ENCODE measurements at places on chromosomes 5 and 9.

GRCh38 chr5:6902094-6902493 is 188.9 kb downstream of the TENT4A start:
- DNase-seq, result no peak

DNA sequence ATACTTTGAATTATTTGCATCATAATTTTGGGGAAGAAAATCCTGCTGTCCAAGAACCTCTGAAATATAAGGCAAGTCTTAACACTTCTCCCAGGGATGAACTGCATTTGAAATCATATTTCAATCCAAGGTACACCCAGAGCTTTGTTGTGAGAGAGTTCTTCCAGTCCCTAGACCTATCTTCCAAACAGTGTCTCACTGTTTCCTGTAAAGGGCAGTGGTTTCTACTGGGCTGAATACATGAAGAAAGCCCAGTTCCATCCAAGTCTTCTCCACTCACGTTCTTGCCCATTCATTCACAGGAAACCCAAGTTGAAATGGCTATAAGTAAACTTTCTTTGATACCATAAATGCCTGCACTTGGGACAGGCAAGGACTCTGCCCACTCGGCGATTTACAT is 108.3 kb upstream of the LHFPL2 start:
- no peak for DNase-seq

- no peak for DNase-seq
Observed at GRCh38 chr5:58969795-58970194, 386.9 kb downstream of the RAB3C start.

GRCh38 chr5:62317810-62318209 is 11.8 kb downstream of the KIF2A start:
- no peak for DNase-seq

DNA sequence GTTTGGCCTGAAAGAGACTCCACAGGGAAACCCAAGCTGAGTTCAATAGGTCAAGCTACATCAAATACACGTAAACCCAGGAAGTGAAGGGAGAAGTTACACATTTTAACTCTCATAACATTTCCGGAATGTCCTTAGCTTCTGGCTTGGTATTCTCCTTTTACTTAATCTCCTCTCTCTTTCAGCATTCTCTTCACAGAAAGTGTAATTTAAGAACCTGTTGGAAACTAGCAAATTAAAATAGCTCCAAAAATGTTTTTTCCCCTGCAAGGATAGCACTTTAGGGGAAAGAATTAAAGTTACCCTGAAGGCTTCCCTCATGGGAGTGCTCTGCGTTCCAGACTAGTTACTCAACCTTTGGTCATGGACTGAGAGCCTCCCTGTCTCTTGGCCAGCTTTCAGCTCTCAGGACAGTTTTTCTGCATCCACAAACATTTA is 292.7 kb upstream of the TARS1 start:
- no peak for DNase-seq

DNA sequence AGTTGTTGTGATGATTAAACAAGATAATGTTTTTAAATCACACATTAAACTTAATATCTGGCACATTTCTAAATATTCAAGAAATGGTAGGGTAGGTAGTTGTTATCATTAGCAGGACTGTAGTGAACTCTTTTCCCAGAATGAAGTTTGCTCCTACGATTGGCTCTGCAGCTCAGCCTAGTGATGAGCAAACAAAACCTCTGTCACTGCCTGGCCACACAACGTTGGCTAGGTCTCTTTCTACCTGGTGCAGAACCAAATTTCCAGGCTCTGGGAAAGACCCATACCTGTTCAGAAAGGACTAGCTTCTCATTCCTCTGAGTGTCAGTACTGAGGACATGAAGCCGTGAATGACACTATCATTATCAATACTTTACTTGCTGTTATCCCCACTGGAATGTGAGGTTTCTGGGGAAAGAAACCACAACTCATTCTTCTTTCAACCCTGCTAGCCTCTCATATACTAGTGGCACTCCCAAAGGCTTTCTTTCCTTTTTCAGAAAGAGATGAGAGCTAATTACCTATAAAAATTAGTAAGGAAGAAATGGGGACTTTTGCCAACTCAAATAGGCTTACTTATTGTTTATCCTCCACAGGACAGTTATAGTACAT is 219.3 kb upstream of the TRIM32 start:
- DNase-seq, result no peak

- DNase-seq, result no peak
Observed at GRCh38 chr9:131529597-131530545, 1.2 kb downstream of the UCK1 start.

GRCh38 chr5:108942701-108943100 is 195.0 kb downstream of the FER start:
- DNase-seq, result no peak

DNA sequence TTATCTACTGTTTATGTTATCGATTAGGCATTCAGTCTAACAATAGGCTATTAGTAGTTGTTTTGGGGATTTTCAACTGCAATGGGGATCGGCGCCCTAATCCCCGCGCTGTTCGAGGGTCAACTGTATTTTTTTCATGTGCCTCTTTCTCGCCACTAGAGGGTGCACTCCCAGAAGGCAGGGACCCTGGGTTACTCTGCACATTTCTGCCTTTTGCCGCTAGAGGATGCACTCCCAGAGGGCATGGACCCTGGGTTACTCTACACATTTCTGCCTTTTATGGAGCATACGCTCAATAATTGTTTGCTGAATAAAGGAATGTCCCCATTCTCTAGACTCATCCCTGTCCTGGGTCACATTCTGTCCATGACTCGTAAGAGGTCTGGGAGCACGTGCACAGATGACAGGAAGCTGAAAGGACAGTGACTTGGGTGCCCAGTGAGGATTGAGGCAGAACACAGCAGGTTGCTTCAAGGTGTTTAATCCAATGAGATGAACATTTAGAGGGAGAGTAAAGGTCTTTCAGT is 27.9 kb upstream of the RECK start:
- DNase-seq, result peak; percentile 41

GRCh38 chr5:127517110-127517479 is 345 bp upstream of the PRRC1 start:
- DNase-seq, result no peak

GRCh38 chr9:121866927-121867326 is 215.5 kb downstream of the DAB2IP start:
- DNase-seq, result no peak

DNA sequence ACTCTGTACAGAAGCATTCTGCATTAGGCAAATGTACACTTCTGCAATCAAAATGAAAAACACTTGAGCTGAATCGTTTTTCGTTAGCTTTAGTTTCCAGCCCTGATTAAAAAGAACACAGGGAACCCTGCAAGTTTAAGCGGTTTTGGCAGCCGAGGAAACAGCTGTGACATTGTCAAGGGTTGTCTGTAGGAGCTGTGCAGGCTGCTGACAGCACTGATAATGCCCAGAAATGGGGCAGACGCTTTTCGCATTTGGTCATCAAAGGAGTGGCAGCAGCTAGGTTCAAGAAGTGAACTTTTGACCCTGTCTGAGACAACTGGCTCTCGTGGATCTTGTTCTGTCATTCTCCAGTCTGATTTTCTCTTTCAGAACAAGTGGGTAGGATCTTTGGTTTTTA is 165.6 kb upstream of the CCDC152 start:
- DNase-seq, result no peak

DNA sequence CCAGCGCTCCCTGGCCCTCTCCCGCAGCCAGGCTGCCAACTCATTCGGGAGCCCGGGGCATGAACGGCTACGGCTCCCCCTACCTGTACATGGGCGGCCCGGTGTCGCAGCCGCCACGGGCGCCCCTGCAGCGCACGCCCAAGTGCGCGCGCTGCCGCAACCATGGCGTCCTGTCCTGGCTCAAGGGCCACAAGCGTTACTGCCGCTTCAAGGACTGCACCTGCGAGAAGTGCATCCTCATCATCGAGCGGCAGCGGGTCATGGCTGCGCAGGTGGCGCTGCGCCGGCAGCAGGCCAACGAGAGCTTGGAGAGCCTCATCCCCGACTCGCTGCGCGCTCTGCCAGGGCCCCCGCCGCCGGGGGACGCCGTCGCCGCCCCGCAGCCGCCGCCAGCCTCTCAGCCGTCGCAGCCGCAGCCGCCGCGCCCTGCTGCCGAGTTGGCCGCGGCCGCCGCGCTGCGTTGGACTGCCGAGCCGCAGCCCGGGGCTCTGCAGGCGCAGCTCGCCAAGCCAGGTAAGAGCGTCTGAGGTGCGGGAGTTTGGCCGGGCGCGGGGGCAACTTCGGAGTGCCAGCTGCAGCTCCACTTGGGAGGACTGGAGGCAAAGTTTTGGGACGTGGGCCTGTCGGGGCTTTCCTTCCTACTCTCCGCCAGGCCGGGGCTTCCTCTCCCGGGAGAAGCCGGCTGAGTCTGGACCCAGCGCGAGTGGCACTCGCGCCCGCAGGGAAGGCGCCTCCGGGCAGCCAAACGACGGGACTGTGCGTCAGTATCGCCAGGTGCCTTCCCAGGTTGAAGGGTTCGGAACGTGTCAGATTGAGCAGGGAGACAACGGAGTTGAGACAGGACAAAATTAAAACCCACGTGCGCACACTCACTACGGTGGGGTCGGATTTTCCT is 735 bp downstream of the DMRT3 start:
- no peak for DNase-seq

- peak; percentile 91 for DNase-seq
Observed at GRCh38 chr5:87899208-87899661, 369.4 kb downstream of the TMEM161B start.

DNA sequence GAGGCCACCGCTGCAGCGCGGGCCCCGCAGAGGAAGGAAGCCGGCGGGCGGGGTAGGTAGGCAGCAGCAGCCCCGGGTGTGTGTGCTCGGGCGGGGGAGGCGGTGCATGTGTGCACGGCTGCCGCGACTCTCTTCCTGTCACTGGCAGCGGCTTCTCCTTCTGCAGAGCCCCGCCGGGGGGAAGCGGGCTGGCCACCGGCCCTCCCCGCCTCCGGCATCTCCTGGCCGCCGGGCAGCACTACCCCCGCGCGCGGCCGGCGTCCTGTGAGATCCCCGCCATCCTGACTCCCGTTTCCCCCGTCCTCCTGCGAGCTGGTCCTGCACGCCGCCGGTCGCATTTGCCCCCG is 315 bp downstream of the PIK3R1 start:
- DNase-seq, result no peak

- no peak for DNase-seq
Observed at GRCh38 chr5:116944183-116944582, 369.6 kb upstream of the SEMA6A start.

DNA sequence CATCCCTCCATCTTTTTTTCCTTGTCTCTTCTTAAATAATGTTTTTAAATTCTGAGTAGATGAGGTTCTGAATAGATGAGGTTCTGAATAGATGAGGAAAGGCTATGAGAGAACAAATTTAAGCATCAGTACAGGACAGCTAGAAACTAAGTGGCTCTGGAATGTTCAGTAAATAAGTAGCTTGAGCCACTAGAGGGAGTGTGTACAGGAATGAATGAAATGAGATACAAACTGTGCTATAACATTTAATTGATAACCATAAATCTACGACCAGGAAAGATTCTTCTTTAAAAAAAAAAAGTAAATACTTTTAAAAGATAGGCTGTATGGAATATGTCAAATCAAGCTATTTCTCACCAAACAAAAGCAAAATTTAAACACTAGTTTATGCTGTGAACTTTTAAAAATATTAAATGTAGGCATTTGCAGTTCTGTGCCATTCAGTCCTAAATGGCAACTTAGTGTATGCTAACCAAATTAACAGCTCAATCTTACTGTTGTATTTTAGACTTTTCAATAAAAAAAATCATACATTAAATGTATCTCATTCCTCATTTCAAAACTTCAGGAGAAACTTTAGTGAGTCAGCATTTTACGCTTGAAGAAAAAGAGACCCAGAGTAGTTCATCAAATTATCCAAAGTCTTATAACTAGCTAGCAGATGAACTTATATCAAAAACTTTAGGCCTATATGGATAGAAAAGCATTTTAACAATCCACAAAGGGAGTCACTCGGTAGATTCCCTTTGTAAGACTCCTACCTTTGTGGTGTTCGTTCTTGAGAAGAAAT is 70.4 kb upstream of the SNX2 start:
- DNase-seq, result peak; percentile 51

DNA sequence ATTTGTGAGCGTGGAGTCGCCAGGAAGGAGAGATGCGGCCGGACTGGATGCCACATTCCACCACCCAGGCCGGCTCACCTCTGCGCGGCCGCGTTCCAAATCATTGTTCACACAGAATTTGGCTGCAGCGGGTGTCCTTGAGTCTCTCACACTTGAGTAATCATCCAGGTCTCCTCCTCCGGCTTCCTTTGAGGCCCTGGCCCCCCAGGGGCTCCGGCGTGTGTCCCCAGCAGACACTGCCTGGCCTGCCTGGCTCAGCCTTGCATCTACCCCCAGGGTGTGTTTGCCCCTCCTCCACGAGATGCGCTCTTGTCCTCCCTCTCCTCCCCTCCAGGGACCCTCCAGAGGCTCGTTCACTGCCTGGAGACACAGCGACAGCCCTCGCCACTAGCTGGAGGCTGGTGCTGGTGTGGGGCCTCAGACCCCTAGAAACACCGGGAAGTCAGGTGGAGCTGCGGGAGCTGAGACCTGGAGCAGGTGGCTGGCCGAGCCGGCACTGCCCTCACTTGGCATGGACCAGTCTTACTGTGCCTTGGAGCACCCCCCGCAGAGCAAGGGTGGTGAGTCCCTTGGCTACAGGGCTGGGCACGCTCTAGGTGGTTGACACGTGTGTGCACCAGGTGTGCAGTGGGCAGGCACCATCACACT is 7.0 kb upstream of the SLC9A3 start:
- no peak for DNase-seq

GRCh38 chr5:113378959-113379541 is 55.7 kb downstream of the TSSK1B start:
- peak; percentile 38 for DNase-seq

DNA sequence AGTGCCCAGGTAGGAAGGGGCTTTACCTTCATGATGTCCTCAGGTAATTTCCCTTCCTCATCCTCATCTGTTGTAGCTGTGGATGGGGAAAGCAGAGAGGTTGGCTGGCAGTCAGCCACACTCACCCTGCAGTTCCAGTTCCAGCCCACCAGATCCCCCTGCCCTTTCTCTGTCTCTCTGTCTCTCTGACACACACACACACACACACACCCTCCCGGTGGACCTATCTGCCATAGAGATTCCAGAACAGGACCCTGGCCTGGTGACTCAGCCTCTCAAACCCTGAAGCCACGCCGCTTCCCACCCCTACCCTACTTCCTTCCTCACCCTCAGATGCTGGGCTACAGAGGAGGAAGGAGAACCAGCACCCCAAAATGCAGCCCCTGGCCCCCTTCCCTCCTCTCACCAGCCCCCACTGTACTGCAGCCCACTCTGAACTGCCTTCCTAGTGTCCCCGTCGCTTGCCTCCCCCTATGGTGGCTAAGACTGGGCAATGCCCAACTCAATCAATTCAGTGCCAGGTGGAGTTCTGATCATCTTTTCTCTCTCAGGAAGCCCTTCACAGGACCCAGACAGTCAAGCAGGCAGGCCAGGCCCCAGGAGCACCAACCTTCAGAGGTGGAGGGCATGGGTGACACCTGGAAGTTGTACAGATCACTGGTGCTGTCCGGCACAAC is 4.8 kb downstream of the IRF1 start:
- no peak for DNase-seq

DNA sequence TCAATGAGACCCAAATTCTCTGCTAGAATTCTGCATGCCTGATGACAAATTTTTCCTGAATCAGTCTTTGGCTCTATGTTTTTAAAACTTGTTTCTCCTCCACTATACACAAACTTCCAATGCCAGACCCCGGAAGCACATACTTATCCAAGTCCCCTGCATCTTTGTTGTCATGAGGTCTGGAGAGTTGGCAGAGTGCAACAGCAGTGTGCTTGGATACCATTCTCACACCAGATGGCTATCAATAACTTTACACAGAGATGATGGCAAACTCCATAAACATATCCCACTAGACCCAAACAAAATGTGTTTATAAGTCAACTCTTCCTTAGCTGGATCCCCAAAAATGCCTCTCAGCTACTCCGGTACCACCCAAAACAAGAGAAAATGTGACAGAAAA is 337.7 kb upstream of the TRPC7 start:
- no peak for DNase-seq

Measured in hippocampal formation (tissue), 2 donors.